Activated T-helper 1 cell treated with anti-CD3 and anti-CD28 coated beads, Interleukin-2, amount 50 U/mL, for 16 hours (primary cell): ENCODE measurements at places on chromosomes 5 and 9.

DNA sequence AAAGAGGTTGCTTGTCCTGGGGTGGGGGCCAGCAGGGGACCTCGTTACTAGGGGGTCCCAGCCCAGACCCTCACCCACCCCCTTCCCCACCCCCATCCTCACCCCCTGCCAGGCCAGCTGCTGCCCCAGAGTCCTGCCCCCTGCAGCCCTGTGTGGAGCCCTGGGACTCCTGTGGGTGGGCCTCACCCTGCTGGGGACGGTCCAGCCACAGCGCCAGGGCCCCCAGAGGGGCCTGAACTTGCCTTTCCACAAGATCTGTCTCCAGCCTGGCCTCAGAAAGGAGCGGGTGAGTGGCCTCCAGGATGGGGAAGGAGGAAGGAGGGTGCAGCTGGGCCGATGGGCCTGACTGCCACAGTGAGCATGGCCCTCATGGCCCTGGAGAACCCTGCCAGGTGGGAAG is 7.5 kb upstream of the PTGDS start:
- no peak for DNase-seq

GRCh38 chr5:40594811-40595210 is 84.9 kb upstream of the PTGER4 start:
- DNase-seq = no peak

GRCh38 chr9:128920381-128921058 is at the start of gene PHYHD1:
Gene PHYHD1 (plus strand): TSS chr9:128920982. CDS start chr9:128922324, 1,342 bp downstream.
- DNase-seq = no peak

- no peak for DNase-seq
Measured at GRCh38 chr5:169104937-169105494, 195.9 kb downstream of the SLIT3 start.

GRCh38 chr5:107147589-107147988 is 523.1 kb downstream of the EFNA5 start:
- DNase-seq = no peak

- no peak for DNase-seq
Measured at GRCh38 chr9:94743035-94743954, 16.8 kb downstream of the AOPEP start.

DNA sequence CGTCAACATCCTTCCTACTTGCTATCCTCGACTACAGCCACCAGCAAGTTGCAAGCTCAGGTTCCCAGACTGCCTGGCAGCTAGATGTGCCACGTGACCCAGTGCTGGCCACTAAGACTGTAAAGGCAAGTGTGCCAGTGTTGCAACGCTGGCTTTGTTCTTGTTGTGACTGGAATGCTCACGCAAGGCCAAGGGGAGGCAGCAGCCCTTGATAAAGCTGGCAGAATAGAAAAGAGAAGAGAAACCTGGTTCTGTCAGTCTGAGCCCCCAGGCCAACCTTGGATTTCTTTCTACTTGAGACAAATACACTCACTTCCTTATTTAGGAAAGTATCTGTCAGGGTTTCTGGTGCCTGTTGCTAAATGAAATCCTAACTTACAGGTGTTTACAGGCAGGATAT is 113.0 kb downstream of the KLHL3 start:
- DNase-seq = no peak

GRCh38 chr9:129403779-129404620 is 216.9 kb downstream of the C9orf50 start:
- no peak for DNase-seq

- DNase-seq = no peak
Measured at GRCh38 chr5:1362242-1363015, 17.5 kb upstream of the CLPTM1L start.

DNA sequence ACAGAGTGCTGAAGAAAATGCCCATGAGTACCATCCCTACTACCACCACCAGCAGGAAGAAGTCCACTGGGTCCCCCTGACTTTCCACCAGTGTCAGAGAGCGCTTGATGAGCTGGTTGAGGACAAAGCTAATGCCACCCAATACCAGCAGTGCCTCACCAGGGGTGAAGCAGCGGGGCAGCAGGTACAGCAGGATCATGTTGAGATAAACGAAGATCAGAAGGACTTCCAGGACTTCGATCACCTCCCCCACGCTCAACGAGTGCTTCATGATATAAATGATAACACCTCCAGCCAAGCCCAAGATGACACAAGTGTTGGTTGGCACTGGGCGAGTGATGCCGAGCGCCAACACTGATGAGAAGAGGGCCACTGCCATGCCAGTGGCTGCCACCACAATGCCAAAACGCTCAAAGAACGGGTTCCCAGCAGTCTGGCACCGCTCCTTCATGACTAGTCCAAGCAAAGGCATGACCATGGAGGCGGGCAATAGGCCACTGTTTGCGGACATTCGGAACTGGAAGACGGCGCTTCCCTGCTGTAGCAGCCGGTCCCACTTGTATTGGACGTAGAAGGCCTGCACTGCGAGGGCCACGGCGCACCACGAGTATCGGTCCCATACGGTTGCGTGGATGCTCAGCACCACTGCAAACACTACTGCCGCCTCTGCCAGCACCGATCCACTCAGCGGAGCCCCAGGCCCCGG is 679 bp downstream of the DOLK start:
- DNase-seq = peak; percentile 5

DNA sequence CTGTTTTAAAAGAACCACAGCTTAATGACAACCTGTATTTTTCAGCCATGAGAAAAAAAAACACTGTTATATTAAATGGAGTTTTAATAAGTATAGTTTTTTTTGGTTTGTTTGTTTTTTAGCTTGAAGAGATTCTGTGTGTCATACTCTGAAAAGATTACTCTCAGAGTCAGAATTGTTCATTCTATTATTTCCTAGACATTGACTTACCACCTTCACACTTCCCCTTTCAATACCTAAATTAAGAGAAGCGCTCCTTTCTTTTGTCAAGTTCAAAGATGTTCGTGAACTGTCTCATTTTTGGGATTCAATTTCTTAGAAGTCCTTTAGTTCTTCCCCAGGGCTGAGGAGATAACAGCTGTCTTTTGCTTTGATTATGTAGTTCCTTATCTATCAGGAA is 1201.6 kb upstream of the NUDT12 start:
- no peak for DNase-seq

DNA sequence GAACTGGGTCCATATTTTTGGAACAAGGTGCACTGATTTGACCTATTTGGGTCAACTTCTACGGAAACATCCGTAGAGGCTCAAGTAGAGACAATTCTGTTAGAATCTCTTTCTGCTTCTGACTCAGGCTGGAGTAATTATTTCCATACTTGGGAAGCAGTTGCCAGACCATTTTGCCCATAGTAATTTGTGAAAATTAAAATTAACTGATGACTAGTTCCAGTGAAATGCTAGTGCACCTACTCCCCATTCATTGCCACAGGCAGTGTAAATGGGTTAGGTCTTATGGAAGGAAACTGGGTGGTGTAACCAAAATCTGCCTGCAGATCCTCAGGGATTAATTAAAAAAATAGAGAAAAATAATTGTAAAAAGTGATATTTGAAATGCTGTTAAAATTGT is 201.1 kb downstream of the TENT4A start:
- DNase-seq = no peak

GRCh38 chr5:65204966-65205365 is 276.8 kb downstream of the ADAMTS6 start:
- no peak for DNase-seq

GRCh38 chr9:134456756-134457305 is 130.6 kb downstream of the RXRA start:
- no peak for DNase-seq

GRCh38 chr5:54455413-54456157 is at the start of gene HSPB3:
Gene HSPB3 (plus strand): TSS chr5:54455699. CDS start chr5:54455790, 91 bp downstream.
- DNase-seq = no peak

- DNase-seq = no peak
Measured at GRCh38 chr5:15215056-15215455, 284.9 kb upstream of the FBXL7 start.

- DNase-seq = no peak
Measured at GRCh38 chr9:28365020-28365640, 791.8 kb upstream of the C9orf72 start.

GRCh38 chr5:58921159-58921558 is 338.3 kb downstream of the RAB3C start:
- no peak for DNase-seq

- no peak for DNase-seq
Measured at GRCh38 chr5:155148694-155149093, 135.1 kb downstream of the KIF4B start.

GRCh38 chr5:1332461-1333001 is 12.4 kb downstream of the CLPTM1L start:
- DNase-seq = no peak

GRCh38 chr9:105678163-105678562 is 15.9 kb downstream of the TAL2 start:
- no peak for DNase-seq

DNA sequence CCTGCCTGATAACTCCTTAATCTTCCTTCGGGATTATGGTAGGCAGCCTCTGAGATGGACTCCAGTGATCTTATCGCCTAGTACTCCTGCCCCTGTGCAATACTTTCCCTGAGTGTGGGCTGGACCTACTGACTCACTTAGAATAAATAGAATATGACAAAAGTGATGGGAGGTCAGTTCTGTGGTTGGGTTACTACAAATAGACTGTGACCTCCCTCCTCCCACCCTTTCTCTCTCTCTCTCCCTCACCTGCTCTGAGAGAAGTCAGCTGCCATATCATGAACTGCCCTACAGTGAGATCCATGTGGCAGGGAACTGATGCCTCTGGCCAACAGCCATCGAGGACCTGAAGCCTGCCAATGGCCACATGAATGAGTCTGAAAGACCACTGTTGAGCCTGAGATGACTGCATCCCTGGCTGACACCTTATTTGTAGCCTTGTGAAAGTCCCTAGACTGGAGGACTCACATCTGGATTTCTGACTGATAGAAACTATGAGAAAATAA is 31.7 kb downstream of the NRG2 start:
- no peak for DNase-seq

GRCh38 chr9:126386088-126386487 is 59.5 kb downstream of the MVB12B start:
- no peak for DNase-seq

DNA sequence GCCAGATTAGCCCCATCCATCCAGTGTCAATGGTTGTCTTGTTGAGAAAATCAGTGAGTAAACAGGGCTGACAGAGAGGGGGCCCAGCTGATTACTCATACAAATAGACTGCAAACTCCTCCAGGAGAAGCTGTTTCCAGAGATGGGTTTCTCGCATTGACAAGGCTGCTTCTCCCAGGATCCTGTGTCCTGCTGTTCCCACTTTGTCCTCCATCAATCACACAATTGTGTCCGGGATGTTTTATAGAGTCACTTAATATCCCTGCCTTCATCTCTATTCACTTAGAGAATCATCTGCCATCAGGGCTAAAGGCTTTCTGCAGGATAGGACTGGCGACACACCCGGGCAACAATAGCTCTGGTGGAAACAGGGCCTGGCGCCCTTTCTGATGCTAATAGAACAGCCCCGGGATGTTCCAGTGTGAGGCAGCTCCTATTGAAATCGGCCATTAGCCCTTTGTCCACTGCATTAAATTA is 71.7 kb upstream of the TBCA start:
- DNase-seq = no peak

DNA sequence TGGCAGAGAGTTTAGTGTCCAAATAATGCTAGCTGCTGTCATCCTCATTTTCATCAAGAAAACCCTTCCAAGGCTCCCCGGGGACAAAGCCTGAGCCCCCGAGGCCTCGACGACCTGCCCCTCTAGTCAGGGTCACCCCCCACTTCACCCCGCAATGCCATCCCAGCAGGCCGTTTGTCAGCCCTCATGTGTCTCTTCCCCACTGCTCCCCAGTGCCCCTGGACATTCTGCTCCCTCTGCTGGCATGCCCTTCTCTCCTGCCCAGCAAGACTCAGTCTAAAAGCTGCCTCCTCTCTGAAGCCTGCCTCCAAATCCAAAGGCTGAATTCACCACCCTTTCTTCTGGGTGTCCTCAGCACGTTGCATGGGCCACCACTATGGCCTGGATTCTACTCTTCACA is 59.3 kb downstream of the PAX5 start:
- DNase-seq = no peak

GRCh38 chr5:64649512-64649911 is 40.8 kb upstream of the SHISAL2B start:
- DNase-seq = no peak

GRCh38 chr9:136944212-136944518 is 373 bp downstream of the FBXW5 start:
- no peak for DNase-seq

DNA sequence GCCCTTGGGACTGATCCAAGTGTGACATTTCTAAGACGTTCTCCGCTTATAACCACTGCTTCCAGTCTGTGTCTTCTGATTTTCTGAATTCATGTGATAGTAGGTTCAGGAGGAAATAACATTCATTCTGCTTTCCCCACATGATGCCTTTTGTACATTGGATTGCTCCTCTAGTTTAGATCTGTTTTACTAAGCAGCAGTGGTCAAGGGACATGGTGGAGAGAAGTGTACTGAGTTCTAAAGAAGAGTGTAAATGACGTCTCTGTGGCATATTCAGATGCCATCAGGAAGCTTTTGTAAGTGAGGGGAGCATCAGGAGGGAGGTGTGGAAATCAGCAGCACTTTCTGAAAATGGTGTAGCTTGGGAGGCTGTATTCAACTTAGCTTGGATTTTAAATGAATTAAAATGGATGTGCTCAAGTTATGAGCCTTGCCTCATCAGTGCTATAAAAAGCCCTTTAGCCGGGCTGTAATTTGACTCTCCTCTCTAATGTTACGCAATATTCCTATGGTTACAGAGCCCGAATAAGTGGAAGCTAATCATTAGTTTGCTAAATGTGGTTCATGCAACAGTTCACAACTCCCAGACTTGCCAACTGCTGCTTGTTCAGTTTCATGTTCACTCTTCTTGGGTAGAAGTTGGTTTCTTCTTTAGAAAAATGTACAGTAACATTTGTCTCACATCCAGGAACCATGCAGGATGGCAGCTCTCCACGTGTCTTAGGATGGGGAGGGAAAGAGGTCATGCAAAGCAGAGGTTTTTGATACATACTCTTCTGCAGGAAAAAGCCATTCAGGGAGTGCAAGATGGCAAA is 281.3 kb downstream of the ARHGAP26 start:
- DNase-seq = no peak

DNA sequence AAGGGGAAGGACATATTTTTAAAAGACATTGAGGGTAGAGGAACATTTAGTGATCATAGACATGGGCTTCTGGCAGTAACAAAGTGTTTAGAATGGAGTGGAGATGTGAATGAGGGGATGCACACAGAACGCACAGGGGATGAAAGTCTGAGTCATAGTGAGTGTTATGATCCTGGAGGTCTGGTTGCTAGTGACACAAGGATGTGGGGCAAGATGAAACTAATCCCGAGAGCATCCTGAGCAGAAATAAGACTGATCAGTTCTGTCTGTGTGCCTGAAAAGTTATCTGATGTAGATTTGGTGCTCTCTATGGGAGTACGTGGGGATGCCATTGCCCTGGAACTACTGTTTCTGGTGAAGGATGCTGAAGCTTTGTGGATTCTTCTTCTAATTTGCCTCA is 141.1 kb downstream of the CHSY3 start:
- DNase-seq = no peak
